Sciatic nerve (tissue), 2 donors: ENCODE measurements at places on chromosomes 12 and 14. TPM values are rescaled to one million over a fixed set of nuclear protein-coding genes. Genes with fewer than 3 reads are reported as not detected.

B4GALNT3 gene
- total RNA-seq = 28.8 TPM

PPM1H gene
- 12.3 TPM for total RNA-seq

CLEC2A gene
- not detected for total RNA-seq

SLC6A15 gene
- total RNA-seq = 0.58 TPM

HOXC9 gene
- 10.2 TPM for total RNA-seq

TOMM20L gene
- not detected for total RNA-seq

HEBP1 gene
- 67.8 TPM for total RNA-seq

ART4 gene
- 0.80 TPM for total RNA-seq

MSI1 gene
- 2.2 TPM for total RNA-seq

CLEC9A gene
- total RNA-seq = 2.3 TPM

HNF1A gene
- total RNA-seq = not detected

PMEL gene
- total RNA-seq = 0.49 TPM

SIX6 gene
- total RNA-seq = not detected

NEMF gene
- total RNA-seq = 92.4 TPM

DDX47 gene
- total RNA-seq = 48.6 TPM

- peak; percentile 23 for DNase-seq
Observed at GRCh38 chr14:92585981-92586937, 72.7 kb downstream of the RIN3 start.

DNA sequence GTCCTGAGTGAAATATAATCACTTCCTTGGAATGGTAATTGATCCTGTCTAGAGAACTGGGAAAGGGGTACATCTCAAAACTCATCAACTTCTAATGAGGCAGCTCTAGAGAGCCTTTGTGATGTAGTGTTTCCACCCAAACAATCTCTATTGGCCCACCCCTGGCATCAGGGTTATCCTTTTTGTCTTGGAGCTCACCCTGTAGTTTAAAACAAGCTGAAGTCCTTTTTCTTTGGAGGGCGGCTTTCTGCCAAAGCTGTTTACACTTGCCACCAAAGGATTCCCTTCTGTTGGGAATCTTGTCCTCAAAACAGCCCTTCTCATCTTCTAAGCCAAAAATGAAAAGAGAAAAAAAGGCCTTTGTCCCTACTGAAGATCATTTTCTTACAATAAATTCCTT, 60.6 kb upstream of the GTF2A1 start:
- no peak for DNase-seq

DNA sequence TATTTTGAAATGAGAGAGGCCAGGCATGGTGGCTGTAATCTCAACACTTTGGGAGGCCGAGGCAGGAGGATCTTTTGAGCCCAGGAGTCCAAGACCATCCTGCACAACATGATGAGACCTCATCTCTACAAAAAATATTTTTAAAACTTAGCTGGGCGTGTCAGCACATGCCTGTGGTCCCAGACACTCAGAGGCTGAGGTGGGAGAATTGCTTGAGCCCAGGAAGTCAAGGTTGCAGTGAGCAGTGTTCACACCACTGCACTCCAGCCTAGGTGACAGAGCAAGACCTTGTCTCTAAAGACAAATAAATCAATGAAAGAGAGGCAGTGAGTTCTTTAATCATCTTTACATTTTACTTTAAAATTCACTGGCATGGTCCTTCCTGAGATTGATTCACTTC, 124.5 kb downstream of the DUSP6 start:
- DNase-seq = no peak

DNA sequence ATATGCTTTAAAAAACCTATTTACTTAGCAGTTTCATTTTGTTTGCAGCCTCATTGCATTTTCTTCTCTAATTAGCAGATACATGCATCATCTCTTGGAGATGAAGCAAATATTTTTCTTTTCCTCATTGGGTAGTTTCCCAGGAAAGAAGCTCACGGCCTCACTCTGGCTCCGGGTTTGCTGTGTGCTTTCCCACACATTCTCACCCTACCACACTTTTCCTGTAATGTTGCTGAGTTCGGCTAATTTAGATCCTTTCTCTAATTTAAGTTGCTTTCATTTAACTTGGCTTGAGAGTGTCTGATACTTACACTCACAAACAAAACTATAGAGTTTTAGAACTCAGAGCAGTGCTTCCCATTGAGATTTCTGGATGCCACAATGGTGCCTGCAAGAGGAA, 928.2 kb downstream of the NRXN3 start:
- no peak for DNase-seq

DNA sequence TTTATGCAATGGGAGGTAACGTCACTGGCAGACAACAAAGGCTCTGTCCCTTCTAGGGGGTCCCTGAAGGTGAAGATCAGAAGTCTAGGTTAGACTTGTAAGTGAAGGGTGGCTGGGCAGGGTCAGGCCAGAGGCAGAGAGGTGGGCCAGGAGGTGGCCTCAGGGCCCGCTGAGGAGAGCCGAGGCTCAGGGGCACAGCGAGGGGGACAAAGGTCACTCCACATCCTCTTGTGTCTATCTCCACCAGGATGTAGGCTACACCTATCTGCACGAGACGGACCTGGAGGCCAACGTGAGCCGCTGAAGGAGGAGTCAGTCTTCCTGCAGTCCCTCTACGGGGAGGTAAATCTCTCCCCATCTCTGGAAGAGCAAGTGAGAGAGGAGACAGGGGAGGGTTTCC, 20.3 kb downstream of the KRT85 start:
- DNase-seq = peak; percentile 23

- DNase-seq = no peak
Observed at GRCh38 chr12:104524034-104524832, 67.5 kb downstream of the CHST11 start.

DNA sequence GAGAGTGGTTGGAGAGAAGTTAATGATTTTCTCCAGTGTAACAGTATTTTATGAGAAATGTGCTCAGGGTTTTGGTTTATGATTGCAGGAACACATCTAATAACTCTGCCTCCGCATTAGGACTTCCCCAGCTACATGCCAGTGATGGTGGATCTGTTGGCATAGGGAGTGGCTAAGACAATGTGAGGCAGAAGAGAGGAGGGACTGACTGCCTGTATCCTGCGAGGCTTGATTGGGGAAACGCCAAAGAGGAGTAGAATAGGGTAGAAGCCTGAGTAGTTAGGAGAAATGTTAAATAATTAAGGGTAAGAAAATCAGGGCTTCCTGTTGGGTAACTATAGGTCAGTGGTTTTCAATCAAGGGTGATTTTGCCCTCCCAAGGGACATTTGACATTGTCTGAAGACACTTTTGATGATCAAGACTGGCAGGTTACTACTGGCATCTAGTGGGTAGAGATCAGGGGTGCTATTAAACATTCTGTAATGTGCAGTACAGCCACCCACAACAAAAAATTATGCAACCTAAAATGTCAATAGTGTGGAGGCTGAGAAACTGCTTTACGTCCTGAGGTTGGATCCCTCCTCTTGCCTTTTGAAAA, 12.8 kb downstream of the TDG start:
- no peak for DNase-seq

- DNase-seq = no peak
Observed at GRCh38 chr14:64620910-64621309, 71.1 kb downstream of the PPP1R36 start.

GRCh38 chr12:42217656-42218055, 20.4 kb downstream of the YAF2 start:
- DNase-seq = no peak

- DNase-seq = no peak
Observed at GRCh38 chr12:79573820-79574219, 116.9 kb downstream of the PAWR start.

DNA sequence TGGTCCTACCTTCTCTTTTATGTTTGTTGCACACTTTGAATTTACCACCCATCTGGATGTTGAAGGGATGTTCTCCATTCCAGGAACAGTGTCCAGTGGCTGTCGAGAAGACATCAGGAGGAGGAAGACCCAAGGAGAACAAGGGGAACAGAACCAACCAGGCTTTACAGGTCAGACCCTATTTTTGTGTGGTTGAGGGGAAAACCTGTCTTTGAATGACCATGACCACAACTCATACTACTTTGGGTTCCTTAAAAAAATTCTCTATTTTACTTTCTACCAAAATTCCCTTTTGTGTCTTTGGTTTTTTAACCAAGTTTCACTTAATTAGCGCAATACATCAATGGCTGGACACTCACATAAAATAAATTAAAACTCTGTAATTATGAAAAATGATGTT, 78.7 kb downstream of the PLXNC1 start:
- DNase-seq = no peak

- no peak for DNase-seq
Observed at GRCh38 chr14:68404652-68405183, 388.1 kb downstream of the ZFP36L1 start.

DNA sequence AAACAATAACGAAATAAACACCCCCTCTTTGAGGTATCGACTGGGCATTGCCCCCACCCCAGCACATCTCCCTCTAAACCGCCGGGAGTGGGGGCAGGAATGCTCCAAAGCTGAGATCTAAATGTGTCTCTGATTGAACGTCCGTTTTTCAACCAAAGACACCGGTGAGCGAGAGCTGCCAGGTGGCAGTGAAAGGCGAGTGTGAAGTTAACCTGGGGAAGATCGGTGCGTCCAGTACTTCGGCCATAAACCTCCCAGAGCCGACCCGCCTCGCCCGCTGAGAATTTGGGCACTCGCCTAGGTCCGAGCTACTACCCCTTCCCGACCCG, 625 bp downstream of the ANGEL1 start:
- no peak for DNase-seq

- DNase-seq = no peak
Observed at GRCh38 chr12:94266796-94267536, 118.6 kb downstream of the PLXNC1 start.

GRCh38 chr12:89414851-89415250, 62.5 kb upstream of the DUSP6 start:
- no peak for DNase-seq

GRCh38 chr12:45969084-45969483, 21.3 kb downstream of the SCAF11 start:
- no peak for DNase-seq

DNA sequence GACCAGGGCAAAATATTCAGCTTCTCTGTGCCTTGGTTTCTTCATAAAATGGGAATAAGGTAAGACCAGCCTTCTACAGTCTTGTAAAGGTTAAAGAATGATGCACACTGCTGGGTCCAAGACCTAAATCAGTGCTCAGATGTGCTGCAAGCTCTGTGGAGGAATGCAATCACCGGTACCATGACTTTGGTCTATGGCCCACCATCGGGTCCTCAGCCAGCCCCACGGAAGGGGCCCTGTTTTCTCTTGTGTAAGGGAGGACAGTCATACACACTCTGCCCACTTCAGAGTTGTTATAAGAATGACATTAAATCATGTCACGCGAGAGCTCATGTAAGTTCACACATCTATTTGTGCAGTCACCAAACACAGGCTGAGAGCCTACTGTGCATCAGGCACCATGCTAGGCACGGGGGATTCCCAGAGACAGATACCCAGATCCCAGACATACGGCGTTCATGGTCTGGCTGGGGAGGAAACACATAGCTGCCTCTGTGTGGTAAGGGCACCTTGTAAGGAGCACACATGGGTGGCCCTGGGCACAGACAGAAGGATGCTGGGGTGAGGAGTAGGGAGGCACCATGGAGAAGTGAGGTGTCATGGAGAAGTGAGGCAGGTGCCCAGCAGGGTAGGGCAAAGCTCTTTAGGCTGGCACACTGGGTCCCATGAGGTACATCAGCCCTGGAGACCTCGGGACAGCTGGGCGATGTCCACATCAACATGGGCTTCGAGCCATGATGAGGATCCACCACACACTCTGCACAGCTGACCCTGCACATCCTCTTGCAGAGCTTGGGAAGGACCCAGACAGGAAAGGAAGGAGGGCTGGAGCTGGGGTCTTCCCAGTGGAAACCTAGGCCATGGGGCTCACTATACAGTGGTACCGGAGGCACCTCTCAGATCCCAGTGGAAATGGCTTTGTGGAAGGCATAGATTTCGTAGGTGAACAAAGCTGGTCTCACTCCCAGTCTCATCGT, 190.4 kb upstream of the DIO3 start:
- DNase-seq = no peak

DNA sequence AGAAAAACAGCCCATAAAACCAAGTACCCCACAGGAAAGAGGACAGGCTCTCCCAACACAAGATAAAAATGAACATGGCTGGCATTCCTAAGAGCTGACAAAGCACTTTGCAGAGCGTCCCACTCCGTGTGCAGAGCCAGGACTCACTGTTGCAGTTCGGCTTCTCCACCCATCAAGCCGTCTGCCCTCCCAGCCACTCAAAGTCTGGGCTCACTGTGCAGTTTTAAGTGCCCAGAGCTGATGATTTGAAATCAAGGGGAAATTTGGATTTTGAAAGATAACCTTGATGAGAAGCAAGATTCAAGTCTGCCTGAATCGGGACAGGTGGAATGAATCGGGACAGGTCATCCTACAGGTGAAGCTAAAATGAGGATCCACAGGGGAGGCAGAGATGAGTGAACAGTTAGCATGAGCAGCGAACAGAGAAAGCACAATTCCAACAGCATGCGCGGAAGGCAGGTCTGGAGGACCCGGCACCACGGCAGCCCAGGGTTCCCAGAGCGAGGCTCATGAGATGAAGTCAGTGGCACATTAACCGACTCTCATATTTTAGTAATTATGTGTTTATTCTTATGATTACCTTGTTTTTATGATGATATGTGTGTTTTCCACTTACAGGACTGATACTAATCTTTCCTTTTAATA, 39.8 kb upstream of the GPR68 start:
- DNase-seq = no peak

DNA sequence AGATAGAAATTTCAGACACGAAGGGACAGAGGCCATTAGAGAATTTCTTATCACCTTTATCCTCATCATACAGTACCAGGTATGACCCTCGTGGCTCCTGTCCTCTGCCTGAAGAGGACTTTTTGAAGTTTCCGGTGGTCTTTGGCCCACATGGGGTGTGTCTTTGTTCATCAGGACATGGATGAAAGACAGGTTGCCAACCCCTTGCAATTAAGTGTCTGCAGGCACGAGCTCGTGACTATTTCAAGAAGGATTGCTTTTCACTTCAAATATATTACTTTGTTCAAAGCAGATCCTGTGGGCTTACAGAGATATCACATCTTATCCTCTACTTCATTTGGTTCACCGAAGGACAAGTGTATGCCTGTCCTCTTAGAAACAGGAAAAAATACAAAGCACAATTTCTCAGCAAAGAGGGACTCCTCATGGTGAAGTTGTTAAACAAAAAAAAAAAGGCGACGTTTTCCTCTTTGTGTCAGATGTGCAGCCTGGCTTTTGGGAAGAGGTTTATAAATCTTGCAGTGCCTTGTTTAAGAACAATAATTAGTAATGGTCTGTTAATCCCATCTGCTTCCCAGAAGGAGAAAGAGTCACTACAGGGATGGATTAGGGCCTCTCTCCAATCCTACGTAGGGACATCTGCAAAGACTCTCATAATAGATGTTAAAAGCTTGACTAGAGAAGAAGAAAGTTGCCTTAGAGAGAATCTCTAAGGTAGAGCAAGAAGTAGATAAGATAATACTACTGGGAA, 13.5 kb upstream of the FAM234B start:
- no peak for DNase-seq

- DNase-seq = no peak
Observed at GRCh38 chr14:100569734-100570286, 17.4 kb downstream of the BEGAIN start.

- DNase-seq = no peak
Observed at GRCh38 chr14:55416866-55417265, 5.2 kb upstream of the ATG14 start.

- DNase-seq = no peak
Observed at GRCh38 chr14:100286484-100287191, 19.6 kb downstream of the SLC25A29 start.
